ENCODE measurements at places on chromosomes 5 and 9. TPM values are rescaled to one million over a fixed set of nuclear protein-coding genes. Genes with fewer than 3 reads are reported as not detected.

Gene GRM6
- total RNA-seq = 0.27 TPM

Gene SLC46A2
- total RNA-seq = 0.73 TPM

Gene PDE4D
- 109 TPM for total RNA-seq

Gene RETREG1
- total RNA-seq = 25.0 TPM

Gene CXCL14
- total RNA-seq = 0.73 TPM

Gene FGF1
- total RNA-seq = 6.8 TPM

Gene PHAX
- total RNA-seq = 62.4 TPM

Gene SLC27A6
- 2.2 TPM for total RNA-seq

Gene PCDHGA7
- total RNA-seq = 20.0 TPM

Gene ITGA2
- total RNA-seq = 1.1 TPM

Gene FRRS1L
- total RNA-seq = 108 TPM

Gene SMIM33
- not detected for total RNA-seq

Gene ADAM19
- total RNA-seq = 11.8 TPM

Gene KCNIP1
- total RNA-seq = 23.3 TPM

Data from cerebellum (tissue), 4 donors.